ENCODE measurements at places on chromosomes 16 and 17. TPM values are rescaled to one million over a fixed set of nuclear protein-coding genes. Genes with fewer than 3 reads are reported as not detected.
A peak's percentile ranks its signal among the peaks of the same experiment; 100 is the strongest.

CD300LB gene
- not detected for total RNA-seq

SCN4A gene
- total RNA-seq: 0.27 TPM

APOBR gene
- 87.4 TPM for total RNA-seq

DNA sequence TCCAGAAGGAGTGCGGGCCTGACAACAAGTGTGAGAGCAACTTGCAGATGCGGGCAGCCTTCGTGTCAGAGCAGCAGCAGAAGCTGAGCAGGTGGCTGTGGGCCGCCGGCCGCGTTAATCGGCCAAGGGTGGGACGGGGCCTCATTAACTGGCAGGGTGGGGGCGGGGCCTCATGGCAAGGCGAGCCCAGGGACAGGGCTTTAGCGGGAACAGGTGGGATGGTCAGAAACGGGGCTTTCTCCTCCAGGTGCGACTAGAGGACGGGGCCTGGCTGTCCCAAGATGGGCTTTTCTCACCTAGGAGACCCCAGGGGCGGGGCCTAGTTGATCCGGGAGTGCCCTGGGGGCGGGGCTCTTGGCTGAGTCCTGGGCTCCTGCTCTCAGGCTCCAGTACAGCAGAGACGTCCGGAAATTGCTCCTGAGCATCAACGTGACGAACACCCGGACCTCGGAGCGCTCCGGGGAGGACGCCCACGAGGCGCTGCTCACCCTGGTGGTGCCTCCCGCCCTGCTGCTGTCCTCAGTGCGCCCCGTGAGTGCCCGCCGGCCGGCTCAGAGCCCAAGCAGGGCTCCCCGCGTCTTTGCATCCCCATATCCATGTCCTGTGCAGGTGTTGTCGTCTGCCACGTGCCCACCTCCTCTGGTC is 18.4 kb upstream of the PDK2 start:
- peaks cover 5% of the 10 kb centered on the region for H3K4me1 ChIP-seq
- peaks cover 5% of the 10 kb centered on the region for H3K36me3 ChIP-seq
- H3K27ac ChIP-seq: no peak overlapping the region
- H3K4me3 ChIP-seq: no peak overlapping the region
- H3K27me3 ChIP-seq: no peaks in the 10 kb centered on the region

RAMP2 gene
- 8.4 TPM for total RNA-seq

TBC1D3E gene
- total RNA-seq: not detected

SLFN11 gene
- total RNA-seq: 3.6 TPM

C16orf96 gene
- 0.08 TPM for total RNA-seq

ZNF750 gene
- not detected for total RNA-seq

CDK3 gene
- total RNA-seq: 8.2 TPM

DNA sequence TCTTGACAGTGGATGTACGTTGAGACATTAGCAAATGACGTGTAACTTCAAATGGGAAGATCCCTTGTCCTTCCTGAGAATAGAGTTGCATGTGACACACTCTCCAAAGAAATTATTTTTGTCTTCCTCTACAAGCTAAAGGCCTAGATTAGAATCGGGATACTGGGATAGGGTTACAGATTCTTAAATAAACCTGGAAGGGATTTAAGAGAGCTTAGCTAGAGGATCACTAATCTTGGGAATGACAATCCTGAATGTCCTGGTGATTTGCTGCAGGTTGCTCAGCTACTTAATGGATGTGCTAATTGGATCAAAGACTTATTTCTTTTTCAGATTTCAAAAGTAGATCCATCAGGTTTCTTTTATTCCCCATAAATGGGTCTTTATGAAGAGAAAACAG is 101.9 kb downstream of the KCNJ2 start:
- H3K4me1 ChIP-seq: no peaks in the 10 kb centered on the region
- no peak overlapping the region for H3K4me3 ChIP-seq
- H3K27me3 ChIP-seq: no peaks in the 10 kb centered on the region
- no peak overlapping the region for H3K27ac ChIP-seq
- no peaks in the 10 kb centered on the region for H3K36me3 ChIP-seq

- H3K27ac ChIP-seq: no peak overlapping the region
- H3K4me1 ChIP-seq: no peaks in the 10 kb centered on the region
- no peak overlapping the region for H3K4me3 ChIP-seq
- H3K36me3 ChIP-seq: no peaks in the 10 kb centered on the region
- no peaks in the 10 kb centered on the region for H3K27me3 ChIP-seq
- no peak for DNase-seq
These were observed 573.0 kb upstream of the C16orf82 start for GRCh38 chr16:26493751-26494150.

GRCh38 chr17:66805567-66805966 is 29.4 kb upstream of the CACNG5 start:
- H3K27me3 ChIP-seq: no peaks in the 10 kb centered on the region
- H3K4me1 ChIP-seq: no peaks in the 10 kb centered on the region
- DNase-seq: peak; percentile 27
- no peak overlapping the region for H3K27ac ChIP-seq
- no peak overlapping the region for H3K4me3 ChIP-seq

DNA sequence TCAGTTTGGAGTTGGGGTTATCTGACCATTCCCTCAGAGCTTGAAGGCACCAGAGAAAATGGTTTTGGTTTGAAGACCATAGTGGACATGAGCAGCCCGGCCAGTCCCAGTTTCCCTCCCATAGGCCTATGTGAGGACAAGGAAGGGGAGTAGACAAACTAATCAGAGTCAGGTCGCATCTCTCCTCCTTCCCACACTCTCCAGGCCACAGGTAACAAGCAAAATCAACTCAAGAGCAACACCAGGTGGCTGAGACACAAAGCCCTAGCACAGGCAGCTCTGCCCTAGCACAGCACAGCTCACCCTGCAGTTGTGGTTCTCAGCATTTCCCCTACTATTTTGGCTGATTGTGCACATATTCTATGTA is 7.2 kb downstream of the SUPT4H1 start:
- no peaks in the 10 kb centered on the region for H3K4me1 ChIP-seq
- H3K4me3 ChIP-seq: no peak overlapping the region
- H3K27ac ChIP-seq: peak overlapping the region; percentile 34
- H3K27me3 ChIP-seq: no peaks in the 10 kb centered on the region
- H3K36me3 ChIP-seq: peaks cover 12% of the 10 kb centered on the region

GRCh38 chr16:78127130-78127529 is 27.7 kb downstream of the WWOX start:
- H3K27me3 ChIP-seq: no peaks in the 10 kb centered on the region
- H3K27ac ChIP-seq: no peak overlapping the region
- no peak overlapping the region for H3K4me3 ChIP-seq
- no peaks in the 10 kb centered on the region for H3K4me1 ChIP-seq
- H3K36me3 ChIP-seq: no peaks in the 10 kb centered on the region
- no peak for DNase-seq

SPN gene
- 3.7 TPM for total RNA-seq

DNA sequence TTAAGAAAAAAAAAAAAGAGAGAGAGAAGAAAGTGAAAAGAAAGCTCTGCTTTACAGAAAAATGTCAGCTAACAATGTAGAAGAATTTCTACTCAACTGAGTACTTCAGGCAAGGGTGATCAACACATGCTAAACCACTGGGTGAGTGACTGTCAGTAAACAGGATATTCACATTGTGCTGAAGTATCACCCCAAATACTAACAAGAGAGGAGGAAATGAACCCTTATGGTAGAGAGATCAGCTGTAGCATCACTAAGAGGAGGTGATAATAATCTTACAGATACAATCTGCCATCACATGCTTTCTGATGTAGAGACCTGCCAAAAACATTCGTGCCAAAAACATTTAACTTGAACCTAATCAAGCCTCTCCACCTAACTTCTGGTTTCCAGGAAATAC is 30.7 kb upstream of the ICAM2 start:
- H3K4me3 ChIP-seq: no peak overlapping the region
- no peak overlapping the region for H3K27ac ChIP-seq
- H3K27me3 ChIP-seq: no peaks in the 10 kb centered on the region
- H3K4me1 ChIP-seq: no peaks in the 10 kb centered on the region
- DNase-seq: no peak
- peaks cover 6% of the 10 kb centered on the region for H3K36me3 ChIP-seq

- H3K36me3 ChIP-seq: no peaks in the 10 kb centered on the region
- H3K4me1 ChIP-seq: peaks cover 4% of the 10 kb centered on the region
- H3K27ac ChIP-seq: no peak overlapping the region
- peak; percentile 72 for DNase-seq
These were observed 12.7 kb downstream of the SLC35B1 start for GRCh38 chr17:49694847-49695697.
